ENCODE measurements at places on chromosomes 3 and 15.

DNA sequence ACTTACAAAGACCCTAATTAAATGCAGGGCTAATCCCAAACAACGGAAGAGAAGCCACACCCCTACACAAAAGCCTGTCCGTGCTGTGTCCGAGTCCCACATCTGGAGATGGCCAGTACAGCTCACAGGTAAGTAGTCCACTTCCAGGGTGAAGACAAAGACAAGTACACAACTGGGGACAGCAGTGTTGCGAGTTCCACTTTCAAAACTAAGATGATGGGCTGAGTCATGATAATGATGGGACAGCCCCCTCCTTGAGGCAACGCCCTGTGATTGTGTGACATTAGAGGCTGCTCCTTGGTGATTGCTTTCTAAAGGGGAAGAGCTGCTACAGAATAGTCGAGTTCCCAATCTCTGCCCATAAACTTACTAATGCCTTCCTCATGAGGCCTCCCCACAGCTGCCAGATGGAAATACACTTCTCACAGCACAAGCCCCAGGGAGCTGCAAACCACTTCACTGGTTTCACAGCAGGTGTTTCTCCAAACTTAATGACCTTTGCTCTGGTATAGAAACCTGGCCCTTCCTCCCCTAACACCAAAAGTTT, 27.6 kb downstream of the RFT1 start:
- DNase-seq = no peak

GRCh38 chr15:36271048-36271447, 308.4 kb upstream of the CDIN1 start:
- DNase-seq = no peak

- DNase-seq = peak; percentile 70
Observed at GRCh38 chr3:45677033-45677446, 12.2 kb upstream of the SACM1L start.

DNA sequence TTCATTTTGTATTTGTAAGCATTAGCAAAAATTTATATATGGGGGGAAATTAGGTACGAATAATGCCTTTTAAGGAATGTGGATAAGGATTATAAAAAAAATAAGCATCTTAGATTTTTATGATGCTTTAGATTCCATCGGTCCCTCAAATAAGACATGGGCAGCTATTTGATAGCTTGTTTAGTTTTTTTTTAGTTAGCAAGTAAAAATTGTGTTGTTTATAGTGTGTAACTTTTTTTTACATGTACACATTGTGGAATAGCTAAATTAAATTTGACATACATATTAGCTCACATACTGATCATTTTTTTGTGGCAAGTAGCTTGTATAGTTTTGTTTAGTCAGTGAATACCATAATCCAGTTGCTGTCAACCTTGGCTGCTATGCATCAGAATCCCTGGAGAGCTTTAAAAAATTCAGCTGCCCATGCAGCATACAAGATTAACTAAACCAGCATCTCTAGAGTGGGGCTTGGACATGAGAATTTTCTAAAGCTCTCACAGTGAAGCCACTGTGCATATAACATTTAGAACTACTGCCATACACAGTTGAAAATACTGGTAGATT, 53.9 kb downstream of the TMOD3 start:
- peak; percentile 31 for DNase-seq

- no peak for DNase-seq
Observed at GRCh38 chr15:96325541-96326327, 4.8 kb upstream of the NR2F2 start.

DNA sequence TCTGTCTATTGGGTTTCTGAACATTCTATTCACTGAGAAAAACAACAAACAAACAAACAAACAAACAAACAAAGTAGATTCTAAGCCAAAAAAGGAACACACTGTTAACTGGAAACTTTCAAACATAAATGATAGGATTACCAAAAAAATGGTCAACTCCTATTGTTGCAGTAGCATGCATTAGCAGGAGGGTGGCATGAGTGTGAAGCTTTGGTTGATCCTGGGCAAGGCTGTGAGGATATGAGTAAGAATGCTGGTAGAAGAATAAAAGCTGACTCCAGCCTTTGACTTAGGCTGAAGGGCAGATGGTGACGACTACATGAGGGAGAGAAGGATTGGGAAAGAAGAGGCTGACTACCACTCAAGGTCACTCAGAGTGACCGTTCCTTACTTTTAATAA, 810.3 kb downstream of the VGLL3 start:
- DNase-seq = no peak

DNA sequence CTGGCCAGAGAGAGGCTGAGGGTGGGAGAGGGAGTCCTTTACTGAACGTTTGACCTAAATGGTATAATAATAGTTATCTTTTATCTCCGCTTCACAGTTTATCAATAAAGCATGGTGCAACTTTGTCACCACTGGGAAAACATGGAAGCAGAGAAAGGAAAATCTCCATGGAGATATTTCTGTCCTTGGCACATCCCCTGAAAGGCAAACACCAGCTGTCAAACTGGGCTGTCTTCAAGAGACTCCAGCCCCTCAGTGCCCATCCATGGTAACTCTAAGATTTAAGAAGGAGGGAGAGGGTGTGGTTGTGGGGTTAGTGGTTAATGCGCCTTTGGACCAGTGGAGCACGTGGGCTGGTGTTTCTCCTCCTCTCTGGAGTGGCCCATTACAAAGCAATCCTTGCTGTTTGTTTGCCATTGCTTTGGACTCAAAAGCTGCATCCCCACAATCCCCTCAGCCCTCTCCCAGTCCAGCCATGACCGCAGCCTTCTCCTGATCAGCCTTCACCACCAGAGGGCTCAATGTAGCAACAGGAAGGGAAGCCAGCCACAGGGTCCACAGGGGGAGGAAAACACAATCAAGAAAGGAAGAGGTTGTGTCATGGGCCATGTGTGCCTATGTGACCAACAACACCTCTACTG, 38.2 kb upstream of the FAM174B start:
- DNase-seq = no peak

DNA sequence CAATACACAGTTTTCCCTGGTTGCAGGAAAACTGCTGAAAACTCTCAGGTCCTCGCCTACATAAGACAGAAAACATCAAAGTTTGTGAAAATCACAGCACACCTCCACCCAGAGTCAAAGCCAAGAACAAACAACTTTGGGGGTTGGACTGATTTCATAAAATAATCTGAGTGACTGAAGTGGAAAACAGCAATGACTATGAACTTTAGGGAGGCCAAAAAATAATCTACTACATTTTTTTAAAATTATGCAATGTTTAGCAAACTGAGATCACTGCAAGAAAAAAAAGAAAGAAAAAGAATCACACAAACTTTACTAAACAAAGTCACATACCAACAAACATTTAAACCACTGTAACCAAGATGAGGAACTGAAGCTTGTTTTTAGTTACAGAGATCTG, 15.9 kb upstream of the FOXP1 start:
- DNase-seq = no peak

DNA sequence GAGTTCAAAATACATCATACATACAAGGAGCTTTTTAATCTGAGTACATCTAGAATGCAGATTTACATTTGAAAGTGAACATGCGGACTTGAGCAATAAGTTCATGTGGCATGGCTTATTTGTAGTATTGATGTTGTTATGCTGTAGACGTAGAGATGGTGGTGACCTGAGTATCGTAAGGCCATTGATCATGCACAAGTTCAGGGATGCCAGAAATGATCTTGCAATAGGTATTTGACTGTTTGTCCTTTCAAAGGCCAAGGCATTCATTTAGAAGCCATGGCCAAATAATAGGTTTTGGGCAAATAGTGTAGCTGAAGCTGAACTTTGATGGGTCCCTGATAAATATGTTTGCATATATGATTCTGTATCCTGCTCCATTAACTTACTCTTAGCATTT, 35.0 kb downstream of the ARNT2 start:
- DNase-seq = no peak

DNA sequence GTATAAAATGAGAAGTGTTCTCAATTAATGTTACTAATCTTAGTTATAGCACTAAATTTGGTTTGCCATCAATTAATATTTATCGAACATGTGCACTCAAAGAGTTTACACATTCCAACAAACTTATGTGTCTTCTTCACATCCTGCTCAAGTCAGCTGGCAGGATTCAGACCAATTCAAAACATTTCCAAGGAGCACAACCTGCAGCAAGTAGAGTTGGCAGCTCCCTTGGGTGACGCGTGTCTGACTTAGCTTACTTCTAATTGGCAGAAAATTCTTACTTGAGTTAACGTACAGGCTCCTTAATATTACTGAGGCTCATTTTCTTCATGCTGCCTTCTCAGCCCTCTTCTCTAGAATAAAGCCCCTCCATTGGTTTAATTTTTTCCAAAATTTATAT, 110.4 kb upstream of the PFN2 start:
- no peak for DNase-seq

DNA sequence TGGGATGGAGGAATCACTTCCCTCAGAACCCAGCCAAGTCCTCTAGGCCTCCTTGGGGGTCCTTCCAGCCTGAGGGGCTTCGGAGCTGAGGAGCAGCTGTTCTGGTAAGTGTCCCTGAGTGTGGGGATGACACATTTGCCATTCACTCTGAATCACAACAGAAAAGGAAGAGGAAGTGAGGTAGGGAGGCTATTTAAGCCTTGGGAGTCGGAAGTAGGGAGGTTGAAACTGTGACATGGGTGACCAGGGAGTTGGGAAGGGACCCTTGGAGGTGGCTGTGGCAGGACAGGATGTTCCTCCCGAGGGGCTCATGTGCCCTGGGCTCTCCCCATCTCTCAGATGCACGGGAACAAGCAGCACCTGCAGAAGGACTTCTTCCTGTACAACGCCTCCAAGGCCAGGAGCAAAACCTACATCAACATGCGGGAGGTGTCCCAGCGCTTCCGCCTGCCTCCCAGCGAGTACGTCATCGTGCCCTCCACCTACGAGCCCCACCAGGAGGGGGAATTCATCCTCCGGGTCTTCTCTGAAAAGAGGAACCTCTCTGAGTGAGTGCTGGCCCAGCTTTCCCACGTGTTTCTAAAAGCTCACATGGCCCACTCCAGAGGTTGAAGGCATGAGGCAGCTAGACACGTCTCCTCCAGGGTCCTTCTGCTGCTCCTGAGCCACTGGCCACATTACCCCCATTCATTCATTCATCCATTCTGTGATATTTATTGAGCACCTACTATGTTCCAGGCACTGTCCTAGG, 43.3 kb downstream of the CAPN3 start:
- no peak for DNase-seq

DNA sequence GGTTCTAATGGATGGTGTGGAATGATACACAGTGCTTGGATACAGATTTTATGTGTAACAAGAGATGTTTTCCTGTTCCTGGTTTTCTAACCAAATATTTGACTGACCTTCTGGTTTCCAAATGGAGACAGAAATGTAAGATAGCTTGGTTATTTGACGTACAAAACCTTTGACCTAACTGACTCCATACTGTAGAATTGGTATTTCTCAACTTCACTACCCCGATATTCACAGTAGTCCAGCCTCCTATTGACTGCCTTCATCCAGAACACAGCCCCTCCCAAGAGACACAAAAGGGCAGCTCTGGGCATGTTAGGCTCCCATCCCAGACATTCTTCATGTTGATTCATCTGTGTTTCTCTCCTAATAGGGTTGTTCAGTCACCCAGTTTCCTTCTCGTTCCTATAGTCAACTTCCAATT, 33.4 kb downstream of the MYO1E start:
- DNase-seq = no peak

DNA sequence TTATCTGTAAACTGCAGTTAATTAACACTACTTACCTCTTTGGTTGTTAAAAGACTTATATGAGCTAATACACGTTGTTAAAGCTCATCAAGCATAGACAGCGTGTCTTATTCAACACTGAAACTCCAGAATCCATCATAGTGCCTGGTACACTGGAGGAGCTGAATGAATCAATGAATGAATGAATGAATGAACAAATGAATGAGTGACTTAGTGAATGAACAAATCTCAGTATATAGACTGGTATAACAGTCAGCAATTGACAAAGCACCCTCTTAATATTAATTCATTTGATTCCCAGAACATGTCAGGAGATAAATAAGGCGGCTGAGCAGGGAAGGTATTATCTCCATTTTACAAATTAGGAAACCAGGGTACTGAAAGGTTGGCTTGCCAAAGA, 7.1 kb downstream of the CASR start:
- no peak for DNase-seq

- peak; percentile 82 for DNase-seq
Observed at GRCh38 chr3:110932567-110932966, 139.0 kb upstream of the NECTIN3 start.

DNA sequence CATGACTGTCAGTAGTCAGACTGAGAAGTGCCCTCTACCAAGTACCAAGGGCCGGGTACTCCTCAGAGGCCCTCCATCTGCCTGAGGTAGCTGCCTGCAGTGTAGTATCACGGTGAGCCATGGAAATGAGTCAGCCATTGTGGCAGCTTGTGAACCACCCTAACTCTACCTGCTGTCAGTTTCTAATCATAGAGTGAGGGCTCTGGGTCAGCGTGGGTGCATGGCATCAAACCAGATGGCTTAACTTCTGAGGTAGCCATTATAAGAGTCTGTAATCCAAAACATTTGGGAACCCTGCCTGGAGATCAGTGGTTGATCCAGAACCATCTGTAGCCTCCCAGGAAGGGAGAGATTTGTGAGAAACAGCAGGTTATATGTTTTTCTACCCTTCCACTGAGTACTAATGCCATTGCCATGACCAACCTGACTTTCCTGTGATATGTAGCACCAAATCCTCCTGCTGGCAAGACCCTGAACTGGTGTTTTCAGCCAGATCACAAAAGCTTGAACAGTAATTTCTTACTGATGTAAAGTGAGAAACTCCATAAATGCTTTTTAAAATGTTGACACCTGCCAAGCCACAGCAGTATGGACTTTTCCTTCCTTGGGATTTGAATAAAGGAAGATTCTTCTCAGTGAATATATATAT, 38.9 kb downstream of the ABHD2 start:
- no peak for DNase-seq

DNA sequence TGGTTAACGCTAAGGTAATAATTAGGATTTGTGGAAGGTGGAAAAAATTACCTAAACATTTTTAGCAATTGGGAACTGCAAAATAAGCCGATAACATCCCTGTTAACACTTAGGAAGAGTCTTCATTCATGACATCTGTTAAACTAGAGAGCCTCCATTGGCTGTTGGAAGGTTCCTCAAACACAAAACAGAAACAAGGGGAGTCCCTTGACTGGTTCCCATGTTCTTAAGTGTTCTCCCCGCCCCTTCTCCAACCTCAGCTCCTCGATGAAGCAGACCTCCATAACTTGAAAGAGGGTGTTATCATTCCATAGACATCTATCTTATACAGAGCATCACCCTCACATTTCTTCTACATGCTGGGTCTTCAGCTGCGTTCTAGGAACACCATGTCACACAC, 2.5 kb downstream of the SLC22A13 start:
- no peak for DNase-seq

GRCh38 chr15:59371458-59372351, 966 bp downstream of the MYO1E start:
- DNase-seq = no peak

- DNase-seq = no peak
Observed at GRCh38 chr3:8345398-8345797, 156.2 kb upstream of the LMCD1 start.

GRCh38 chr3:195112361-195112791, 158.6 kb downstream of the XXYLT1 start:
- DNase-seq = no peak

DNA sequence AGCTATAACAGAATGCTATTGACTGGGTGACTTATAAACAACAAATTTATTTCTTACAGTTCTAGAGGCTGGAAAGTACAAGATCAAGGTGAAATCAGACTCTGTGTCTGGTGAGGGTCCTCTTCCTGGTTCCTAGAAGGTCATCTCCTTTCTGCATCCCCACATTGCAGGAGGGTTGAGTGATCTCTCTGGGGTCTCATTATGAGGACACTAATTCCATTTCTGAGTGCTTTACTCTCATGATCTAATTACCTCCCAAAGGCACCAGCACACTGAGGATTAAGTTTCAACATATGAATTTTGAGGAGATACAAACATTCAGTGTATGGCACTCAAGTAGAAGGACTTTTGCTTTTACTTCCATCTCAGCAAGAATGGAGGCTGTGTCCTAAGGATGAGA, 534.1 kb upstream of the KCNMB2 start:
- no peak for DNase-seq

All from BJ (cell line).